ENCODE measurements at places on chromosomes 12 and 14.

- no peak for DNase-seq
Measured at GRCh38 chr12:76422154-76422542, 73.9 kb upstream of the BBS10 start.

DNA sequence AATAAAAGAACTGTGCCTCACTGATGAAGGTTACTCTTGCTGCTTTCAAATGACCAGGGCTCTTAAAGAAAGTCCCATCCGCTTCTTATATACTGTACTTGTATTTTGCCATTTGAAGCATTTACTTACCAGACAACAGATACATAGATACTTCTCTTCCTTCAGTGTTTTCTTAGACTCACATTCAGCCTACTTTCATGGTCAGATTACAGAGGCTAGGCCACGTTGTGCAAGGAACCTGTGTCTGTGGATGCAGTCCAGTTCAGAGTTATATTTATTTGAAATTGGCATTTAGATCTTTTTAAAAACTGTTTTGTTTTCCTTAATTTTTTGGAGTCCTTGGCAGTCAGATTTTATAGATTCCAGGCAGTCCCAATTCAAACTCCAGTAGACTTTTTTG lies 6.2 kb downstream of the CHURC1 start:
- DNase-seq = no peak

DNA sequence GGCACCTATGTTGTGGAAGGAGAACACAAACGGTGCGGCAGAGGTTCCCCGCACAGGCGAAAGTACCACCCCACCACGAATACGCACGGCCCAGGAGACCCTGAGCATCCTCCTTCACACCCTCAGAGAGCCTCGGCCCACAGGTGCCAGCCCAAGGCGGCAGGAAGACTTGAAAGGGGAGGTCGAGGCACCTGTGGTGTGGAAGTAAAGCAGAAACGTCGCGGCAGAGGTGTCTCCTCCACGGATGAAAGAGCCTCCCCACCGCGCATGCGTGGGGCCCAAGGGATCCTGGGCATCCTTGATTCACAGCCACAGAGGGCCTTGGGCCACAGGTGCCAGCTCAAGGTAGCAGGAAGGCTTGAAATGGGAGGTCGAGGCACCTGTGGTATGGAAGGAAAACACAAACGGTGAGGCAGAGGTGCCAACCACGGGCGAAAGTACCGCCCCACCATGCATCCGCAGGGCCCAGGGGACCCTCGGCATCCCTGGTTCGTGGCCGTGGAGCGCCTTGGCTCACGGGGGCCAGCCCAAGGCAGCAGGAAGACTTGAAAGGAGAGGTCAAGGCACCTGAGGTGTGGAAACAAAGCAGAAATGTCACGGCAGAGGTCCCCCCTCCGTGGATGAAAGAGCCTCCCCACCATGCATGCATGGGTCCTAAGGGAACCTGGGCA lies 380.1 kb downstream of the ALG10 start:
- no peak for DNase-seq

GRCh38 chr12:74595696-74596095 lies 58.1 kb downstream of the ATXN7L3B start:
- DNase-seq = no peak

GRCh38 chr12:53051058-53051880 lies 1.4 kb downstream of the TNS2 start:
- DNase-seq = no peak

DNA sequence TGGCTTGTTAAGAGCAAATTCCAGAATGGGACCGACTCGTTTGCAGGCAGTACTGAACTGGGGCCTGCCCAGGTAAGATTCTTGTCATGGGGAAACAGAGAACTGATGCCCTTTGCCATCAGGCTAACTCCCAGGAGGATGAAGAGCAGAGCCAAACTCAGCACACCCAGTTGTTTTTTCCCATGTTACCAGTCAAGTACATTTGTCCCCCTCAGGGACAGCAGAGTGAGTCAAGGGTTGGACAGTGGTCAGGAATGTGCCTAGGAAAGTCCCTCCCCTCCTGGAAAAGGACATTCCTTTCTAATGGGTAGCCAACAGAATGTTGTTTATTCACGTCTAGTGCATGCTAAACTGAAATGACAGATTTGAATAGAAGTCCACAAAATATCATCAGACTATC lies 1.6 kb downstream of the ART4 start:
- DNase-seq = no peak

- DNase-seq = no peak
Measured at GRCh38 chr14:50862036-50862570, 9.8 kb upstream of the ABHD12B start.

DNA sequence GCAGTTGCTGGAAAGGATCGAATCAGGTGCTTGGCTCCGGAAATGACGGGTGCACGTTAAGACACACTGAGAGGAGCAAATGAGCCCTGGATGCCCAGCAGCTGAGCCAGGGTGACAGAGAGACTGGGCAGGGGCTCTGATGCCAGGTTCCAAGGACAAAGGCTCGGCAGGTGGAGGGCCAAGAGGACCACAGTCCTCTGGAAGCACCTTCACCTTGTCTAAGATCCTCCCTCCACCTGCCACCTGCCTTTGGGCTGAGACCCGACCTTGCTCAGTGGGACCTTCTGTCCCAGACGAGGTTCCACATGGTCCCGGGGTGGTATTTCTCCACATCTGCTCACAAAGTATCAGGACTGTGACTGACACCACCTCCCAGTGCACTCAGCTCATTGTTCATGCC lies 1.0 kb downstream of the ANO2 start:
- no peak for DNase-seq
